Kidney glomerular epithelial cell (primary cell): ENCODE measurements at places on chromosomes 7 and 10.

DNA sequence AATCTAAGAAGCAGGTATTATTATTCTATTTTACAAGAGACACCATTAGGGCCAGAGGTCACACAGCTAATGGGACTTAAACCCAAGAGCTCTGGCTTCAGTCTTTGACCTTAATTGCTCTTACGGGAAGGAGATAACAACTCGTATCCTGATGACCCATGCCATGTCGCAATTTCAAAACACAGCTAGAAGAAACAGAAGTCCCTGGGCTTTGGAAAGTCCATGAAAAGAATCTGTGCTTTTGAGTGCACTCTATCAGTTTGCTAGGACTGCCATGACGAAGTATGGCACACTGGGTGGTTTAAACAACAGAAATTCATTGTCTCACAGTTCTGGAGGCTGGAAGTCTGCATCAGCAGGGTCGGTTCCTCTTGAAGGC is 247.8 kb upstream of the AOAH start:
- no peak for DNase-seq

- no peak for DNase-seq
These were observed 9.0 kb upstream of the TAS2R3 start for GRCh38 chr7:141754939-141755338.

- DNase-seq = no peak
These were observed 156.7 kb downstream of the CTNNA3 start for GRCh38 chr10:67539312-67539711.

DNA sequence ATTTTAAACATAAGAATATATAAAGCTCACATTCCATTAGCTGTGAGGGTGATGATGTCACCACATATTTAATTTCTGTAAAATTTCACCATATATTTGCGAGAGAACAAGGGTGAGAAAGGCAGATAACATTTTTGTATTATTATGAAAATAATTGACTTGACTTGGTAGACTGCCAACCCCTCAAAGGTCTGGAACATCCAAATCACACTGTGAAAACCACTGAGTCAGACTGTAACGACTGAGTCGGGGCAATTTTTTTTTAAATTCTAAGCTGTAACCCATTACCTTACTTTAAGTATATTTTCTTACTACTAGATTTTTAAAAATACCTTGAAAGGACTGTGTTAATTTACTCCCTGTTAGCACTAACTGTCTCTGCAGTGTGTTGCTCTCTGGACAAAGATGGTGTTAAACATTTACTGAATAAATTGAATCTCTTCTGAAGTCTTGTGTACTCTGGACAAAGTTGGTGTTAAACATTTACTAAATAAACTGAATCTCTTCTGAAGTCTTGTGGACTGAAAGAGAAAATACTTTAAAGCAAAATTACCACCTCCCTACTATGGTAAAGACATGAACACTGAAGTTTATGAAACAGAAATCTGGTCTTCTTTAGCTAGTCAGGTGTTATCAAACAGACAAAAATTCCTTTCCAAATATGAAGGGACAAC is 14.1 kb downstream of the PDZD8 start:
- DNase-seq = peak; percentile 74

- peak; percentile 58 for DNase-seq
These were observed 354.1 kb downstream of the TNS3 start for GRCh38 chr7:47227762-47228177.

DNA sequence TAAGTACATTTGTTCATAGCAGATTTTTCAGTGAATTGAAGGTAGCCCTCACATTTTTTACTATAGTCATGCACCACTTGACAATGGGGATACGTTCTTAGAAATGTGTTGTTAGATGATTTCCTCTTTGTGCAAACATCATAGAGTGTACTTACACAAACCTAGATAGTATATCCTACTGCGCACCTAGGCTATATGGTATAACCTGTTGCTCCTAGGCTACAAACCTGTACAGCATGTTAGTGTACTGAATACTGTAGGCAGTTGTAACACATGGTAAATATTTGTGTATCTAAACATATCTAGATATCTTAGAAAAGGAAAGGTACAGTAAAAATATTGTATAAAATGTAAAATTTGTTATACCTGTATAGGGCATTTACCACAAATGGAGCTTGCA is 41.2 kb downstream of the TAX1BP1 start:
- no peak for DNase-seq

DNA sequence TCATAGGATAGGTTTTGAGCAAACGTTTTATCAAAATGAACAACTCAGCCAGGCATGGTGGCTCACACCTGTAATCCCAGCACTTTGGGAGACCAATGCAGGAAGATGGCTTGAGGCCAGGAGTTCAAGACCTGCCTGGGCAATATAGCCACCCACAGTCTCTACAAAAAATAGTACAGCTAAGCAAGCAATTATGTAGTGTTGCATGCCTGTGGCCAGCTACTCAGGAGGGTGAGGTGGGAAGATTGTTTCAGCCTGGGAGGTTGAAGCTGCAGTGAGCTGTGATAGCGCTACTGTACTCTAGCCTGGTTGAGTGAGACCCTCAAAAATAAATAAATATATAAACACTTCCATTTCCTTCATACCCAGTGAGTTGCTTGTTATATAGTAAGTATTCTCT is 67.1 kb downstream of the LSMEM1 start:
- DNase-seq = peak; percentile 18

- no peak for DNase-seq
These were observed 94.9 kb upstream of the IKZF1 start for GRCh38 chr7:50209461-50210135.

DNA sequence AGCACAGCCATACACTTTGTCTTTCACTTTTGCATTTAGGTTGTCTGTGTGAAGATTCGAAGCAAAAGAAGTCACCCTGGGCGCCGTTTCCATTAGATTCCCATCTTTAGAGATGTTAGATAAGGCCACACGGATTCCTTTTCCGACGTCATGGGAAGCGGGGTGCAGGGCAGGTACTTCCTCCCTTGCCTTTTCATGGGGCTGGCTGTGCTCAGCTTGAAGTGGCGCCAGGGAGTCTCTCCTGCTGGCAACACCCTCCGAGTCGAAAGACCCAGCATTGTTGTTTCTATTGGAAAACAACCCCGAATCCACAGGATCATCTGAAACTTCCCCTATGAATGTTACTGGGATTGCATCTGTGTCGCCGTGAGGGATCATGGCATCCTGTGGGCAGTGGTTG is 246.4 kb upstream of the GRB10 start:
- DNase-seq = no peak

- no peak for DNase-seq
These were observed 6.0 kb upstream of the HIPK2 start for GRCh38 chr7:139783647-139784385.

- no peak for DNase-seq
These were observed 60.7 kb downstream of the ZRANB1 start for GRCh38 chr10:125002423-125003145.

GRCh38 chr10:130740915-130741750 is 570.4 kb downstream of the TCERG1L start:
- DNase-seq = no peak

DNA sequence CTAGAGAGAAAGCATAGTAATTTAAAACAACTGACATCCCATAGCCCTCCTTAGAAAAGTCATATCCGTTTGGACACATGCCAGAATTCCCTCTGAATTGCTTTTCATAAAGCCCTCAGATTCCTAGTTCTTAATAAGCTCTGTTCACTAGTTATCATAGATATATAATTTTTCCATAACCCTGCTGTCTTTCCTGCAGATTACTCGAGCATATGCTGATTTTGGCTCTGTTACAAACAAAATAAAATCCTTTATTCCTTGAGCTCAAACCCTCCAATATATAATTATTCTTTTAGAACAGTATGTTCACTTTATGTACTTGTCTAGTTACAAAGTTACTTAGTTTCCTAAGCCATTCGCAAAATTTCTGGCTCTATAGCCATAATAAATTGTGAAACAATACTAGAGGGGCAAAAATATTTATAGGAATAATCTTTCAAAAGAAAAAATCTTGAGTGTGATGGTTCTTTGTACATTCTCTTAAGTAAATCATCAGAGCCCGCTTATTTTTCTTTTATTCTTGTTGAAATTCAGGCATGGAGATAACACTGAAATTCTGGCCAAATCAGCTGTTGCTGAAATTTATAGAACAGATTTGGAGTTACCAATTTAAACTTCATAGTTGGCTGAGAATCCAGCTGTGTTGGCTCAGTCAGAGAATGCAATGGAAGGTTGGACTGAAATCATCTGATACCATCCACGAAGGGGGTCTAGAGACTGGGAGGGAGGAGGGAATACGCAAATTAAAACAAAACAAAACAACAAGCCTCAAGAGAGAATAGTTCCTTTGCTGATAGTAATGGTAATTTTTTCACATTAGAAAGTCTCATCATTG is 146.1 kb upstream of the TMEM196 start:
- DNase-seq = no peak

DNA sequence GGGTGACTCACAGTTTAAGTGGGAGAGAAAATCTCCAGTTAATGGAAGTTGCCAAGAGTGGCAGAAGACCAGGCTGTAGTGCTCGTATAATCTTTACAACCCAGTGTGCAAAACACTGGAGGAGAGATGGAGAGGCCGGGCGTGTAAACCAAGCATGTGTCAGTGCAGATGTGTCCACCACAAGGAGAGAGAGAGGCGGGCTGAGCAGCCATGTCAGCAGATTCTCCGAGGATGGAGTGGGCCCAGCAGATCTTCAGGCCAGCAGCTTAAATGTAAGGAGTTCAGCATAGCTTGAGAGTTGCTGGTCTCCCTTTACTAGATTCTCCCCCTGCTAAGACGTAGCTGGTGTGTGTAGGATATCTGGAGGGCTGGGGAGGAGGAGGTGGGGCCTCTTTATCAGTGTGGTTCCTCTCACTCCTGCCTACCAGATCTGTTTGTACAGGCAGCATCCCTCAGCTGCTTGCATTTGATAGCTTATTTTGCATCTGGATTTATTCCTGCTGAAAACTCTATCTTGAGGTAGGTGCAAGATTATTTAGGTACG is 13.7 kb downstream of the BPGM start:
- no peak for DNase-seq

DNA sequence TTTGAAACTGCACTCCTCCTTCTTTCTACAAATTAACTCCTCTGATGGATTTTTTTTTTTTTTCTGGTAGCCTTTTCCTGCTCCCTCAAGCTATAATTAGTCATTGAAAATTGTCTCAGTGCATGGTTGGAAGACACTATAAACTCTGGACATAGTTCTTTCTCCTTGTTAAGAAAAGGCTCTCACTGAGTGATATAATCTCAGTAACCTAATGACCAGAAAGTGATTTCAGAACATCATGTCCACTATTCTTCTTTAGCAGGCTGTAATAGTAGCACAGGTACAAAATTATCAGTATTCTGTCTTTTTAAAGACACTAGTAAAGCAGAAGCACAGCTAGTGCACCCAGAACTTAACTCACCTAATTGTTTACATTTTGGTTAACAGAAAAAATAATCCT is 752.6 kb upstream of the PHF14 start:
- no peak for DNase-seq

DNA sequence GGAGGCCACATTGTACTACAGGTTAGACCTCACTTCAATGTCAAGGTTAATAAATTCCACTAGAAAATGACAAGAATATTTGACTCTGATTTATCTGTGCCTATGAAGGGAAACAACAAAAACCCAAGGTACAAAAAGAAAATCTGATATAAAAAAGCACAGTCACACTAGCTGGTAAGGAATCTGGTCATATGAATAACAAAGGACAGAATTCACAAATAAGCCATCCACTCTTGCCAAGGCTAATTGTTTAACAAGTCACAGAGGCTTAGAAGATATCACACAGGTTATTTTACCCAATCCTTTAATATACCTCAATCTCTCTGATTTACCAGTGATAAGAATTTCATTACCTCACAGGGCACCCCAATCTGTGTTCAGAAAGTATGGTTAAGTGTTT is 47.9 kb downstream of the IRF5 start:
- DNase-seq = no peak

- no peak for DNase-seq
These were observed 1.3 kb upstream of the EIF3B start for GRCh38 chr7:2353113-2353935.

GRCh38 chr10:26367771-26368170 is 70.4 kb upstream of the APBB1IP start:
- DNase-seq = peak; percentile 70

GRCh38 chr7:139600306-139600705 is 76.8 kb downstream of the CLEC2L start:
- no peak for DNase-seq

- DNase-seq = no peak
These were observed 26.7 kb downstream of the IQCE start for GRCh38 chr7:2585446-2585845.

GRCh38 chr10:21953585-21954057 is 49.9 kb downstream of the DNAJC1 start:
- DNase-seq = peak; percentile 46

- peak; percentile 96 for DNase-seq
These were observed 101.7 kb upstream of the KLF6 start for GRCh38 chr10:3886641-3887251.

GRCh38 chr7:86692755-86693154 is 49.0 kb downstream of the GRM3 start:
- DNase-seq = no peak

GRCh38 chr7:32515890-32516550 is 20.7 kb downstream of the AVL9 start:
- DNase-seq = peak; percentile 70

GRCh38 chr7:75691793-75692543 is 46.8 kb downstream of the HIP1 start:
- DNase-seq = no peak

DNA sequence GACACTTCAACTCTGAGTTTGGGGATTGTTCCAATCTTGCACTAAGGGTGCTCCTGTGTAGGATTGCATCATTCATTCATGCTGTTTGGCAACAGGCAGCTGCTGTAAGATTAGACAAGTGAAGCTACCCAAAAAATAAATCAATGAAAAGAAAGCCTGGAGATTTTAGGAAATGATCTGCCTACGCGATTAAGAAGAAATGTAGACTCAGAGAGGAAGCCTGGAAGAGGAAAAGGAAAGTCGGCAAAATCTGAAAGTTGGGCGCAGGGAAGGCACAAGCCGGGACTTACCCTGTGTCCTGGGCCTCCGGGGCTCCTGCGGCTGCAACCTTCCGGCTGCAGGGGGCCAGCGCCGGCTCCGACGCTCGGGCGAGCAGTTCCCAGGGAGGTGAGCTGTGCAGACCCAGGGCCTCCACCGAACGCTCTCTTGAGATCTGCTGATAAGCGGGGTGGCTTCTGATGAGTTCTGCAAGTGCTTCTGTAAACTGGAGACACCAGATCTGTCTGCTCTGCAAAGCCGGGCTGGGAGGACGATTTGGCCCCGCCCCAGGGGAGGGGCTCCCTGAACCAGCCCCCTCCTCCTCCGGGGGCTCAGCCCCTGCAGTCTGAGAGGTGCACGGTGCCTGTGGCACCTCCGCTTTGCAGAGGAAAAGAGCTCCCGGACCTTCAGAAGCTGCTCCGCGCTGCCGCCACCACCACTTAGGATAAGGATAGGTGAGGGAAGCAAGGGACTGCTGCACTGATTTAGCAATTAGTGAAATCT is 17.4 kb downstream of the PSPH start:
- DNase-seq = peak; percentile 78

DNA sequence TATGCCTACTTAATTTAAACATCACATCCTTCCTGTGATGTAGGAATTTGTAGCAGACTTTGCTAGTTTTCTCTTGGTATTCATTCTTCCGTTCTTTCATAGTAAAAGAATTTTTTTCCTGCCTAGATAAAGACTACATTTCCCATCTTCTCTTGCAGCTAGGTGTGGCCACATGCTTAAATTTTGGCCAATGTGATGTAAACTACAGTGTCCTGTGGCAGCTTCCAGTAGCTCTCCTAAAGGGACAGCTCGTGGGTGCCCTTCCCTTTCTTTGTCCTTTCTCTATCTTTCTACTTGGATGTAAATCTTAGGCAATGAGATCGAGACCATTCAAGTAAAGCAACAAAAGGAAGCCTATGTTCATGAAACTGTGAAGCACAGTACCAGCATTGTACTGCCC is 58.6 kb downstream of the ASAH2B start:
- DNase-seq = no peak
